ENCODE measurements at places on chromosomes 12 and 14.

DNA sequence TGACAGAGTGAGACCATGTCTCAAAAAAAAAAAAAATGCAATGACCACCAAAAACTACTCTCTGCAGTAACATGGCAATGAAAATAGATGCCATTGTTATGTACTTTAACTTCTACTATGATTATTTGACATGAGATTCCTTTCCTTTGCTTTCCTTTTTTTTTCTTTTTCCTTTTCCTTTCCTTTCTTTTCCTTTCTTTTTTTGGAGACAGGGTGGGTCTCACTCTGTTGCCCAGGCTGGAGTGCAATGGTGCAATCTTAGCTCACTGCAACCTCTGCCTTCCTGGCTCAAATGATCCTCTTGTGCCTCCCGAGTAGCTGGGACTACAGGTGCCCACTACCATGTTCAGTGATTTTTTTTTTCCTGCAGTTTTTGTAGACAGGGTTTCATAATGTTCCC lies 24.9 kb upstream of the ETFBKMT start:
- no peak for DNase-seq

GRCh38 chr12:76768576-76768975 lies 4.7 kb downstream of the ZDHHC17 start:
- no peak for DNase-seq

DNA sequence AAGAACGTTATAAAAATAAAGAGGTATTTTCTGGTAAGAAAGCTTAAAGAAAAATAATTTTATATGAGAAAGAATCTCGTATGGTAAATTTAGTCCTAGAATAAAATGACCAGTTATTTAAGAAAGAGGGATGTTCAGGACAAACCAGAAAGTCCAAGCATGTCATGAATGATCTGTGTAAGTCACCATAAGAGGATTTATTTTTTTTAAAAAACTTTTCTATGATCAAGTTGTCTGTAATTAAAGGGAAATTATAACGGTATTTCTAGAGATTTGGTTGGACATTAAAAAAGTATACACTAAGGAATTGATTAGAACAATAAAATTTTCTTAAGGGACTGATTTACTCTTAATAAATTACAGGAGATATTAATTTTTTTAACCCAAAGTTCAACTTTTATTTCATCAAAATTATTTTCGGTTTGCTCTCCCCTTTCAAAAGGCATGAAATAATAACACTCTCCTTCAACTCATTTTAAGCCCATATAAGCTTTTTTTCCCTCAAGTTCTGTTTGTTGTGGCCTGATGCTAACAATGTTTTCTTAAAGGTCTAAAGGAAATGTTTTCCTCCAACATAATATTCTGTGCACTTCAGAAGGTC lies 49.9 kb upstream of the CPSF6 start:
- no peak for DNase-seq

DNA sequence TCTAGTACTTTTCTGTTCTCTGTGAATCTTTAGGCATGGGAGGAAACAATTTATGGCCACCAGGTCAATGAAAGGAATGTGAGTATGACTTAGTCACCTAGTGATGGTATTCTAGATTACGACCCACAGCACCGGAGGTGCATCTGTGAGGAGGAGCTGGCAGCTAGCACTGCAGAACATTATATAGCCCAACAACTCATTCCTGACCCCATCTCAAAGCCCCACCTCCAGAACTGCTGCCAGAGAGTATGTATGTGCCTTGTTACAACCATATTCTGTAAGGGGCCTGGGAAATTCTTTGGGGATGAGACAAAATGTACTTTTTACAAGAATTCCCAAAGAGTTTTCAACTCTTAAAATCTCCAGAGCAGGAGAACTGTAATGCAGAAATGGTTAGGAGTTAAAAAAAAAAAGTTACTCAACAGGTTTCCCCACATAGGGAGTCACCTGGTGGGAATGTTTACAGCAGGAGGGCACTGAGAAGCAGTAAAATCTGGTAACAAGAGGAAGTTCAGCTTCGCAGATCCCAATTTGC lies 34.9 kb upstream of the CERS5 start:
- DNase-seq, result peak; percentile 44

DNA sequence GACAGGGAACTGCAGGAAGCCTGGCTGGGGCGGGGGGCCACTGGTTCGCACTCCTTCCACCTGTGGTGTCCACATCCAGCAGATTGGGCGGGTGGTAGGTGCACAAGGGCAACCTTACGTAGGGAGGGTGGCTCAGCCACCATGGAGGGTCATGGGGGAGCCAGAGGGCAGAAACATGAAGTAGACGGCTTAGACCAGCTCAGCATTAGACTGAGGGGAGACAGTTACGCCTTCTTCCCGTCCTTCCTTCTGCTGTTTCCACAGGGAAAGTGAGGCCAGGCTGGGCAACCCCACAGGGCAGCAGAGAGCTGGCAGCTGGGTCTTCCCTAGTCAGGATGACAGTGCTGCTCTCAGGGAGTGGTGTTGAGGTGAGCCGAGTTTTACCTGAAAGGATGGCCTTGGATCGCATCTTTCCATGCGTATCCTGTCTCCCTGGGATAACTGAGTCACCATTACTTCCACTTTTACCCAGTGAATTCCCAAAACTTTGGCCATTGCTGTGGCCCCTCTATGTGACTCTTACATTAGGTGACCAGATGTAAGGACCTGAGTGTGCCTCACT lies 170.0 kb upstream of the GZMB start:
- DNase-seq, result no peak

GRCh38 chr12:92827836-92828431 lies 101.2 kb downstream of the EEA1 start:
- DNase-seq, result peak; percentile 24

GRCh38 chr14:65032319-65032718 lies 45.6 kb downstream of the FNTB start:
- no peak for DNase-seq

GRCh38 chr14:58798173-58798572 lies 160.4 kb downstream of the DACT1 start:
- DNase-seq, result no peak

- DNase-seq, result no peak
These were observed 2.6 kb upstream of the ACACB start for GRCh38 chr12:109113661-109114321.

DNA sequence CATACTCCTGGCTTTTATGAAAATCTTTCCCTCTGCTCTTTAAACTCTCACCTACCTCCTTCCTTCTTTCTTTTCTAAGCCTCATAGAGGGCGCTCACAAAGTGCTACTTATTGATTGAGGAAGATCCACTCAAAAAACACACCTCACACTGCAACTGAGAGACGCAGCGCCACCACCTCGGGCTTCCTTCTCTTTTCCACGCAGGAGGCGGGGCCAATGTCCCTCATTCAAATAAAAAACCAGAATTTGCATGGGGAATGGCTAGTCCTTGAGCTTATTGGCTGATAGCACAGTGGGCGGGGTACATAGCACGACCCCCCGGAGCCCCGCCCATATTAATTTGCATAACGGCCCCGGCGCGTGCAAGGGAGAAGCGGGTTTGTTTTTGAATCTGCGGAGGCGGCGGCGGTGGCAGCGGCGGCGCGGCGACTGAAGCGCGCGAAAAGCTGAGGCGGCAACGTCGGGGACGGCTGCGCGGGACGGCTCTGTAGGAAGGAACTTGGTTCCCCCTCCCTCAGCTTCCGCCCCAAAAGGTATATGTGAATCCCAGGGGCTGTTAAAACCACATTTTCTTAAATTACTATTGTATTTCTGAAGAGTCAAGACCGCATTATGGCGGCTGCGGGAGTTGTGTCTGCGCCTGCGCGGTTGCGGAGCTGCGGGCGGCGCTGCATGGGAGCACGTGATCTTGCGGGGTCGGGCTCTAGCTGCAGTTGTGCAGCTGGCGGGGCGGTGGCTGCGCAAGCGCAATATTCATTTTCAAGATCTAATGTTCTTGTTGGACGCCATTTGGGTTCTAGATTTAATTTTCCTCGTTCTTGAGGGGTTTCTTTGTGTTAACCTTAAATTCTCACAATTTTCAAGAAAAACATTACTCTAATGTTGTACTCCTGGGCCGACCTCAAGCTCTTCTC lies at the start of gene ATF7IP:
Gene ATF7IP, plus strand, starts transcription at position 389 of the 915 bp plus-strand sequence. CDS start 58,234 bp downstream, outside the sequence.
- peak; percentile 96 for DNase-seq

GRCh38 chr12:3257411-3257810 lies 180.2 kb downstream of the TSPAN9 start:
- DNase-seq, result no peak

- no peak for DNase-seq
These were observed 330.8 kb upstream of the SOX5 start for GRCh38 chr12:24280056-24280842.

DNA sequence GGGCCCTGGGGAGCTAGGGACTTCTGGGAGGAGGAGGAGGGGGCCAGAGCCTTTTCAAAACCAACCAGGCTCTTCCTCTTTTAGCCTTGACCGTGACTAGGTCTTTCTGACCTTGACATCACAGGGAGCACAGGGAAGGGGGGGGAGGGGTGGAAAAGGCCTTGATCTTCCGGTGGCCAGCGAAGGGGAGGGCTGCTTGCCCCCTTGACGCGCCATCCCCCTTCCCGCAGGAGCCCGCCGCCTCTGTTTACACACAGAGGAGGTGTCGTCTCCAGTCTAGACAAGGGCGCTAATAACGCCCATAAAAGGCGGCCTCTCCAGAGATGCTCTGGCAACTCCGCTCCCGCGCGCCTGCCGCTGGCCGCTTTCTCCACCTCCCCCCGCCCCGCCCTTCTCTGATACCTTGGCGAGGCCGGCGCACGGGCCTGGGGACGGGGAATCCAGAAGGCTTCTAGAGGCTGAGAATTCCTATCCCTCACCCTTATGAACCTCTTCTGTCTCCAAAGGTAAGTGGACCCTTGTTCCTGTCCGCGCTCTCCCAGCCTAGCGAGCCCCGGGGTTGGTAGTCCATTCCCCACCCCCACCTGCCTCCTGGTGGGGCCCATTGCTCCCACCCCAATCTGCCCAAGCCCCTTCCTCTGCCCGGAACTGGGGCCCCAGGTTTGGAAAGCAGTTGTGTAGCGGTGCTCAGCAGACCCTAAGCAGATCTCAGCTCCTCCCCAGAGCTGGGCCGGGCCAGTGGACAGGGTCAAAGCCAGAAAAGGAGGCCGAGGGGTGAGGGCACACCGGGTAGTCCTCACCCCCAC lies 4.9 kb upstream of the HOXC12 start:
- DNase-seq, result no peak

DNA sequence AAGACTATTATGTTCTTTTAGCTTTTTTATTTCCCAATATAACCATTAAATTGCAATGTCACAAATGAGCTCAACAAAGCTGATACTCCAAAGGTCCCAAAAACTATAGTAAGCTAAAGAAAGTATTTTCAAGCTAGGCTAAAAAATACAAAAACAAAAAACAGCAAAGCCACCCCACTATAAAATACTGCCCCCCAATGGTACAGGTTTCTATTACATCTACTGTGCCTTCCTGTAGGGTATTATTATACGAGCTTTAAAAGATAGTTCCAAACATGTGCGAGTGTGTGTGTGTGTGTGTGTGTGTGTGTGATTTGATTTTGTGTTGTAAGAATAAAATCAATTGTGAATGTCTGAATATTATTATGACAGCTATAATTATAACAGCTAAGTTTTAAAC lies 1.1 kb downstream of the IFNG start:
- no peak for DNase-seq

GRCh38 chr12:80582431-80582830 lies 125.0 kb upstream of the MYF6 start:
- DNase-seq, result peak; percentile 67

DNA sequence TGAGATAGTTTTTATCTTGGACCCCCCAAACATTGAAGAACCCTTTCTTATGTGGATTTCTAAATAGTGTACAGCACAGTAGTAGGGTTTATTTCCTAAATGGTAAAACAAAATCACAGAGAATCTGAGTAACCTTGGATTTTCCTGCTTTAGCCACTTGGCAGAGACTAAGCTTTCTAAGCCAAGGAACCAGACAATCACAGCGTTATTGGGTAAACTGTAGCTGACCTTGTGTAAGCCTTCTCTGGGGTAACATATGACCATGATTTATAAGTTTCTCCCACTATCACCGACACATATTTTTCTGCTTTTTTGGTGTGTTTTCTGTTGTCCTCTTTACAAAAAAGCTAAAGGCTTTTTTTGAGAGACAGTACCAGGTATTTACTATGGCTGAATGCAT lies 136.3 kb upstream of the PZP start:
- DNase-seq, result no peak

DNA sequence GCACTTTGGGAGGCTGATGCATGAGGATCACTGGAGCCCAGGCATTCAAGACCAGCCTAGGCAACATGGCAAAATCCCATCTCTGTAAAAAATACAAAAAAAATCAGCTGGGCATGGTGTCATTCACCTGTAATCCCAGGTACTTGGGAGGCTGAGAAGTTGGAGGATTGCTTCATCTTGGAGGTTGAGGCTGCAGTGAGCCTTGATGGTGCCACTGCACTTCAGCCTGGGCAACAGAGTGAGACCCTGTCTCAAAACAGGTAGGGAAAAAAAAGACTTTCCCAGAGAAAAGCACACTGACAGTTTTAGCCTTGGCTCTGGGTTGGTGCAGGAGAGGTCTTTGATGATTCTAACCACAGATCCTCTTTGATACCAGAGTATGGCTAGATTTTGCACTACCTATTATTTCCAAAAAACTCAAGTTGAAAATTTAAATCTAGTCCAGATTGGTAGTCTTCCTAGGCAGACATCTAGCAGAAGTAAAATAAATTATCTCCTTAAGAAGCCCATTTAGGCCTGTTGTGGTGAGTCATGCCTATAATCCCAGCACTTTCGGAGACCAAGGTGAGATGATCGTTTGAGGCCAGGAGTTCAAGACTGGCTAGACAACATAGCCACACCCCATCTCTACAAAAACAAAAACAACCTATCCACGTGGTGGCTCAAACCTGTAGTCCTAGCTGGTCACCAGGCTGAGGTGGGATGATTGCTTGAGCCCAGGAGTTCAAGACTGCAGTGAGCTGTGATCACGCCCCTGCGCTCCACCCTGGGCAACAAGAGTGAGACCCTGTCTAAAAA lies 18.6 kb downstream of the LARP4 start:
- DNase-seq, result no peak

DNA sequence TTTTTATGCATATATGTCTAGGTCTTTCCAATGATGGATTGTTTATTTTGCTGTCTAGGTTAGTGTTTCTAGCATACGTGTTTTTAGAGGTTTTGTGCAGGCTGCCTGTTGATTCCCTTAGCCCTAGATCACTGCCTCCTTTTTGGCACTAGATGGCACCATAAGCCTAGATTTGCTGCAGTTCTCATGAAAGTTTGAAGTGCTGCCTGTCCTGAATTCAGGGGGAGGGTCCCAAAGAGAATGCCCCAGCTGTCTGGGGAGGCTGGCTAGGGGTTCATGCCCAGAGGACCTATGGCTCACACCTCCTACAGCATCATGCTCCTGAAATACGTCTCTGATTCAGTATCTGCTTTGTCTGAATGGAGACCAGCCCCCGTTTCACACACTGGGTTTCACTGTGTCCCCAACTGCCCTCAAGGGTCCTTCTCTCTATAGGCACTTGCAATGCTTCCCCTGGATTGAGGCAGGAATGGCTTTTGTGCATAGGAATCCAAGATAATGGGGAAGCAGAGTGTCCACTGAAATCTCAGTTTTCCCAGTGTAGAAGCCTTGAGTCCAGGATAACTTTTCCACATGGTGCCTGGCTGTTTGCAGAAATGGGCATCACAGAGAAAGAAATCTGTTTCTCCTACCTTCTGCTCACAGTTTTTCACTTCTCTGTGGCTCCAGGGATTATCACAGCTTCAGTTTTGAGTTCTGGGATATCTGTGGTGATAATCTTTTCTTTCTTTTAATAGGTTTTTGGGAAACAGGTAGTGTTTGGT lies 14.2 kb upstream of the TXNRD1 start:
- DNase-seq, result no peak
